Activated naive CD4-positive, alpha-beta T cell treated with anti-CD3 and anti-CD28 coated beads, Interleukin-2, amount 50 U/mL, for 72 hours (primary cell): ENCODE measurements at places on chromosomes 6 and 20.
A peak's percentile ranks its signal among the peaks of the same experiment; 100 is the strongest.

DNA sequence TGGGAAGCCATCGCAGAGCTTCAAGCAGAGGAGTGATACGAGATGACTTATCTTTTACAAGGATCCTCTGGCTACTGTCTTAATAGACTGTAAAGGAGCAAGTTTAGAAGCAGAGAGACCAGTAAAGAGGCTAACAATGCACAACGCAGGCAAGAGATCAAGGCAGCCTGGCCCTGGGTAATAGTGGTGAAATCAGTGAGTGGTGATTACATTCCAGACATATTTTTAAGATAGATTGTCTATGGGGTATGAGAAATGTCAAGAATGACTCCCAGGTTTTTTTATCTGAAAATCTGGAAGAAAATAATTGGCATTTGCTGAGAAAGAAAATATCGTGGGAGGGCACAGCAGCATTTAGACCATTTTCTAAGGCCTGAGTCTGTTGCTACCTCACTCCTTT, 213.6 kb upstream of the HTR1E start:
- no peak for DNase-seq

- DNase-seq: no peak
Measured at GRCh38 chr6:167152862-167153261, 4.9 kb downstream of the GPR31 start.

GRCh38 chr20:43825581-43825980, 89.1 kb upstream of the TOX2 start:
- no peak for DNase-seq

GRCh38 chr6:110188791-110189190, 8.6 kb downstream of the CDC40 start:
- DNase-seq: no peak

DNA sequence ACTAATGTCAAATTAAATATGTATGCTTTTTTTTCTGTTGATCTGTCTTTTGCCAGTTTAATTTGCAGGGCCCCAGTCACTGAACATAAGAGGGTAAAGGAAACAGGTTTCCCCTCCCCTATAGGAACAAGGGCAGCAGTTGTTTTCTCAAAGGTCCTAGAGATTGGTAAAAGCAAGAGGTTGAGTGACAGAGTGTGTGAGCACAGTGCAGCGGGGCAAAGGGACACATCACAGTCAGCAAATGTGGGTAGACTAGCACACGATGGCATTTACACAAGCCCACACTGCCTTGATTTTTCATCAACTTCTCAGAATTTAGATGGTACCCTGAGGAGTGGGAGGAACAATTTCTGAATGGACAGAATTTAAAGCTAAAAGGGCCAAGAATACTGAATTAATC, 138.7 kb upstream of the MYLIP start:
- no peak for DNase-seq

DNA sequence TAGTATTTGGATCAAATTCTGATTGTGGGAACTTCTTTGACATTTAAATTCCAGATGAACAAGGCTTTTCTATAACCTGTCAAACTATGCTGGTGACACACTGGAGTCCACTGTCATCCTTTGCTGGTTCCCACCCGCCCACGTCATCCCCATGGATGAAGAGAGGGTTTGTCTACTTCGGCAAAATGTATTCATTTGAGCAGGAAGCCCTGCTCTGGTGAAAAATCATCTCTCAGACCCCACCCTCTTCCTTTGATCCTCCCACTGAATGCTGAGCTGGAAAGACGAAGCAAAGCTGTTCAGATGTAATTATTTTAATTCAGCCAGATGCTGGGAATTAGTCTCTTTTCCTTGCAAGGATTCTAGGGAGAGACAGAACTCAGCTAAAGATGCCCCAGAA, 50.5 kb downstream of the CPNE5 start:
- no peak for DNase-seq

GRCh38 chr6:128337619-128338018, 182.8 kb downstream of the PTPRK start:
- no peak for DNase-seq

GRCh38 chr6:106475284-106475683, 114.8 kb downstream of the CRYBG1 start:
- DNase-seq: no peak

GRCh38 chr6:106070636-106071035, 15.5 kb upstream of the PRDM1 start:
- DNase-seq: no peak

DNA sequence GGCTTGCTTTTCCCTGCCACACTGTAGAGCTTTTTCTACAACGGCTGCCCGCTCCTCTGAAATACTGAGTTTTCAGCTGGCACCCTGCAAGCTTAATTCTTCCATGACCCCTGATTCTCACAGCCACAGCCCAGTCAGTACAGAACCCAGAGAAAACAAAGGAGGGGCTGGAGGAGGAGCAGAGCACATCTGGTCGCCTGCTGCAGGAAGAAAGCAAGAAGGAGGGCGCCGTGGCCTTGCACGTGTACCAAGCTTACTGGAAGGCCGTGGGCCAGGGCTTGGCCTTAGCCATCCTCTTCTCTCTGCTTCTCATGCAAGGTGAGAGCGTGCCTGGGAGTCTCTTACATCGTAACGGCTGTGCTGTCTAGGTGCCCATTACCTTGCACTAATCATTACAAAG, 11.3 kb downstream of the DLK2 start:
- DNase-seq: no peak

DNA sequence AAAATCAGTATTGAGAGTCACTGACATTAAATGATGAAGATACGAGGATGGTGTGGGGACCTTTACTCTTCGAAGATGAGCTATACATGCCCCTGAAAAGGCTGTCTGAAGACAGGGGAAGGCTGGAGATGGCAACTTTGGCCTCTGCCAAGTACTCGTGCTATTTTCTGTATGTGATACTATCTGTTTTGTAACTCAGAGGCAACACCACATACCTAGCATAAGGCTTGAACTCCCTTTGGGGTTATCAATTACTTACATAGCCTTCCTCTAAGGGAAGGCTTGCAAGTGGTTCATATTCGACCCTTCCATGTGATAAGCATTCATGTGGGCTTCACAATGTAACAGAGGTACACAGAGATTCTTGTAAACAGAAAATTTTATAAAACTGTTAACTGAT, 68.7 kb upstream of the FBXO30 start:
- DNase-seq: no peak

DNA sequence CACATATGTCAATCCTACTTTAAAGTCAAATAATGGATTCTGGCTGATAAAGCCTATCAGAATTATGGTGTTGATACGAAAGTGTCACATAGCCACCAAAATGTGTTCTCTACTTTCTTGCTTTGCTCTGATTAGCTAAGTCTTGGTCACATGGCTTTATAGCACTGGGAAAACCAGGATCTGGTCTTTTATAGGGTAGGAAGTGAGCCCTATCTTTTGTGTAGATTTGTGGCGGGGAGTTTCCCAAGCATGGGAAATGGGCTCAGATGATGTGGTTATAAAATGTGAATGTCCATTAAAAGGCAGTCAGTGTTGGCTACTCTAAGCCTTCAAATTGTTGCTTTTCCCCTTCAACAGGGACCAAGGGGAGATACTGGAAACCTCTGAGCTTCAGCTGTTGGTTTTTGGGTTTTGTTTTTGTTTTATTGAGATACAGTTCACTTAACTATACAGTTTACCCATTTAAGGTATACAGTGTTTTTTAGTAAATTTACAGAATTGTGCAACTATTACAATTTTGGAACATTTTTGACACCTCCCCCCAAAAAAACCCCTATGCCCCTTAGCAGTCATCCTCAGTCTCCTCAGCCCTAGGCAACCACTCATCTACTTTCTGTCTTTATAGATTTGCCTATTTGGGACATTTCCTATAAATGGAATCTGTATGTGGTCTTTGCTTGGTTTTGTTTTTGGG, 12.2 kb downstream of the RRP36 start:
- no peak for DNase-seq

GRCh38 chr6:166551754-166552495, 34.6 kb downstream of the RAMACL start:
- DNase-seq: no peak

GRCh38 chr6:13877051-13877450, 47.7 kb upstream of the RNF182 start:
- DNase-seq: no peak

- no peak for DNase-seq
Measured at GRCh38 chr20:17856024-17856564, 112.5 kb downstream of the SNX5 start.

GRCh38 chr20:50415516-50416268, 94.5 kb upstream of the PTPN1 start:
- DNase-seq: no peak

- peak; percentile 17 for DNase-seq
Measured at GRCh38 chr6:45488889-45489288, 111.2 kb upstream of the SUPT3H start.

DNA sequence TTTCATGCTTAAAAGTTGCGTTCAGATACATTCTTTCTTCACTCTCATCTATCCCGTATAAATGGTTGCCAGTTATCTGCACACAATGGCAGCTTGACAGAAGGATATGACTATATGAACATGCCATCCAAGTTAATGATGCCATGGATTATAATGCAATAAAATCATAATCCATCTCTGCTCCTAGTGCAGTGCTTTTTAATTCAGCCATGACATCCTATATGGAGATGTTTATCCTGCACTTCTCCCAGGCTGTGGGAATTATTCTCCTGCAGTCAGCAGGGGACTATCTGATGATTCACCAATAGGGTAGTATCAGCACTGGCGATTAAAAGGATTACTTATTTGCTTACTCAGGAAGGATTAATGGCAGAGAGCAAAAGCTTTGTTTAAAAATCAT, 273.8 kb downstream of the SAMD5 start:
- no peak for DNase-seq

- no peak for DNase-seq
Measured at GRCh38 chr6:13447949-13448724, 39.3 kb downstream of the GFOD1 start.

DNA sequence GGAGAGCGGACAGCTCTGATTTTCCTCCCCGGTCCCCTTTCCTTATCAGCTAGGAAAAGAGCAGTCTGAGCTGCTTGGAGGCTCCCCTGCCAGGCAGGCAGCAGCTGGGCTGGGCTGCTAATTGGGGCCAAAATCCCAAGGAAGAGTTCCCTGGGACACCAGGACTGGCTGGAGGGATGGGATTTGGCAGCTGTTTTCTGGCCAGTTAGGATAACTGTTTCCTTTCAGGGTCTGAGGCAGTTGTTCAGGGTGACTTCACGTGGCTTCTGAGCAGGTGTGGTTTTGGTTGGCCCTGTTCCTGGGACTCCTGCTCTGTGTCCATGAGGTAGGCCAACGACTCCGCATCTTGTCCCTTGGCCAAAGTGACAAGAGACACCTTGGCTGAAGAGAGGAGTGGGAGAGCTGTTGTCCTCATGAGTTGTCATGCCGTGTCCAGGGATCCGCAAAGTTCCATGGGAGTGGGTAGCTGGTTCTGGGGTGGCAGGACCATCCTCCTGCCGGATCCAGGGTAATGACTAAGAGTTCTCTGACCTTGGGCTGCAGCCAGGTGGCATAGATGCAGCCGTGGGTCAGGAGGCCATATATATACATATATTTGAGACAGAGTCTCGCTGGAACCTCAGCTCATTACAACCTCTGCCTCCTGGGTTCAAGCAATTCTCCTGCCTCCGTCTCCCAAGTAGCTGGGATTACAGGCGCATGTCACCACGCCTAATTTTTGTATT, 21.2 kb downstream of the MRPS18A start:
- no peak for DNase-seq

DNA sequence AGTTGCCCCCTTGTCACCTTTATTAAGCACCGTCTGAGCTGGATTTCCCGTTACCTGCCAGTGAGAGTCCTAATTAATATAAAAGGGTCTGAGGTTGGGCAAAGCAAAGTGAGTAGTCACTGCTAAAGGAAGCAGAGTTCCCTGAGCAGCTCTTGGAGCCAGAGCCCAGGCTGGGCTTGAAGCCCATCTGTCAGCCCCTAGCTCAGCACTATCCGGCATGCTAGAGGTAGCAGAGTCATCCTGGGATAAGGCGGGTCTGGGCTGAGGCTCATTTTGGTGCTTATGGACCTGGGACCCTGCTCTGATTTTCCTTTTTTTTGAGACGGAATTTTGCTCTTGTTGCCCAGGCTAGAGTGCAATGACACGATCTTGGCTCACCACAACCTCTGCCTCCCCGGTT, 46.2 kb downstream of the ADNP start:
- DNase-seq: no peak

GRCh38 chr6:139834232-139834631, 459.8 kb upstream of the CITED2 start:
- DNase-seq: no peak

- DNase-seq: no peak
Measured at GRCh38 chr6:42817907-42818306, 36.1 kb downstream of the BICRAL start.

GRCh38 chr6:81204731-81205130, 547.8 kb downstream of the TENT5A start:
- no peak for DNase-seq

GRCh38 chr6:82129797-82130196, 117.7 kb downstream of the IBTK start:
- no peak for DNase-seq

DNA sequence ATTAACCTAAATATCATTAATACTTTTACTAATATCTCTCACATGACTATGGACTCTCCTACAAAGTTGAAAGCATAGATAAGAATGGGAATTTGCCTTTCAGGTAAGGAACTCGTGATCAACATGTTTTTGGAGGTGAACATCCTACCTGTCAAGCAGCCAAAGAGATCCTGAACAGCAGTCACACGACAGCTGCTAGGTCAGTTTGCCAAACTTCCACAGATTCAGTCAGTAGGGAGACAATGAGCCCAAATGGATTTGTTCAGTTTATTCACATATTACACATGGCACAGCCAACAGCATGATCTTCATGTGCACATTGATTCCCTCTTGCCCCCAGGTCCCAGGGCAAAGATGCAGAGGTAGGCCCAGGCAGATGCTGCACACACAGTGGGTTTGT, 86.1 kb upstream of the LOC128125822 start:
- DNase-seq: no peak

DNA sequence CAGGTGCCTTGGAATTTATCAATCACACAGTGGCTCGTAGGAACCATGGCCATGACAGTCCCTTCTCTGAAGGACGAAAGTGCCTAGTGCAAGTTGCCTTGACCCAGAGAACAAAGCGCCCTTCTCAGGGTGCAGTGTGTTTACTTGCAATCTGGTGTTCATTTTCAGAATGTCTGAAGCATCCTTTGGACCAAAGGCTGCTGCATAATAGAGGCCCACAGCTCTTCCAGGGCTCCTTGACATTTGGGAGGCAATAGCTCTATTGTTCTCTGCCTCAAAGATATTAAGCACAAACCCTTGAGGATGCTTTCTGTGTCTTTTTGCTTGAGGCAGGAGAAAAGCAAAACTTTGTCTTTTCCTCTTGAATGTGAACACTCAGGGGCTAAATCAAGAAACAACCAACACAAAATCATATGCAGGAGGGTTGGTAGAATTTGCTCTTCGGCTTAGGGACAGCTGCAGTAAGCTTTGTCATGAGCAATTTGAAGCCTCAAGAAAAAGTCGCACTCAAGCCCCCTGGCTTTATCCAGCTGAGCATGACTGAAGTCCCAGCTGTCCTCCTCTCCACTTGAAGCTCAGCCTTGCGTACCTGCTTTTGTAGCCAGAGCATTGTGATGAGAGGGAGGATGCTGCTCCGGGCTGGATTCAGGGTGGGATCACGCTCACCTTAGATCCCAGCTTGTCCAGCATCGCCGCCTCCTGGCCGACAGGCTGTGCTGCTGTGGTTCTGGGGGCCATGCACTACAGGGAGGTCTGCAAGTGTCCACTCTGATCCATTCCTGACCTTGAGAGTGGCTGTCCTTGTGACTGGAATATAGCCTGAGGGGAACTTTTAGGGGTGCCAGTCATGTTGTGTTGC, 495.4 kb downstream of the CDH26 start:
- DNase-seq: no peak

- DNase-seq: no peak
Measured at GRCh38 chr20:25992146-25992545, 295.5 kb upstream of the ZNF337 start.

- no peak for DNase-seq
Measured at GRCh38 chr6:26602262-26602661, 5.5 kb downstream of the ABT1 start.
